Caco-2 (cell line): ENCODE measurements at places on chromosomes 12 and 14. TPM values are rescaled to one million over a fixed set of nuclear protein-coding genes. Genes with fewer than 3 reads are reported as not detected.
A peak's percentile ranks its signal among the peaks of the same experiment; 100 is the strongest.

DNA sequence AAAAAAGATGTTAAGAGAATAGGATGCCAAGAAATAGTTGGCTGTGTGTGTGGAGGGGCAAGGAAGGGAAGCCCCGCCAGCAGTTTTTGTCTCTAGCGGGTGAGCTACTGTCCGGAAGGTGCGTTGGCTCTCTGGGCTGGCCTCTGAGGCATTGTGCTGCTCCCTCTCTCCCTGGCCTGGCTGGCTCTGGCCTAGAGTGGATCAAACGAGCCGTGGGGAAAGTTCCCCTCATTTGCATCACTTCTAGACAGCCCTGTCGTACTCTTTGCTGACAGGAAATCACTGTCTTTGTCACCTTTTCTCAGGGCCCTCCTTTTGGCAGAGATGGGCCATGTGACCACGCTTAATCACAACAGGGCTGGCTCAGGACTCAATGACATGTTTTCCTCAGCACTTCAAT, 236.1 kb upstream of the NPAS3 start:
- no peak overlapping the region for H3K4me3 ChIP-seq
- no peaks in the 10 kb centered on the region for H3K36me3 ChIP-seq
- no peaks in the 10 kb centered on the region for H3K4me1 ChIP-seq
- DNase-seq: peak; percentile 1

Gene PPP1R1A
- total RNA-seq: 0.43 TPM in 1 of 2 replicates, not detected in the other

GRCh38 chr14:79820866-79821535, 390.3 kb downstream of the DIO2 start:
- H3K4me1 ChIP-seq: no peaks in the 10 kb centered on the region
- no peak overlapping the region for H3K27ac ChIP-seq
- no peak for DNase-seq
- H3K36me3 ChIP-seq: no peaks in the 10 kb centered on the region

- no peak overlapping the region for H3K4me3 ChIP-seq
- 0 out of 2 replicates have a peak, but pooled peaks cover 3% of the 10 kb centered on the region for H3K4me1 ChIP-seq
- H3K36me3 ChIP-seq: no peaks in the 10 kb centered on the region
- no peaks in the 10 kb centered on the region for H3K27me3 ChIP-seq
Observed at GRCh38 chr12:27434673-27435565, 11.6 kb upstream of the SMCO2 start.

DNA sequence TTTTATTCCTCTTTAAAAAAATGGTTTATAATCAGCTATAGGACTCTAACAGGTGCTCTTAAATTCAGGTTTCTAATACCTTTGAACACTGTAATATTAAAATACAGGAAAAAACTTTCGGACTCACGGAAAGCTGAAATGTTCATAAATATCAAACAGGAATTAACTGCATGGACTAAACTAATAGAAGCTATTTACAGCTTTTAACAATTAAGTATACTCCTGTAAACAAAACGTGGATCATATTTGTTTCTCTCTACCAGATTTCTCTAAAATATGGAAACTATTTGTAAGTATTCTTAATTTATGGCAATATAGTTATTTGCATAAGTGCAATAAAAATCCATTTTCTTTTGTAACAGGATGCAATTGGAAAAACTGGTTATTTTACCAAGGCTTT, 108.9 kb upstream of the RESF1 start:
- H3K4me1 ChIP-seq: peaks cover 43% of the 10 kb centered on the region
- DNase-seq: no peak
- no peak overlapping the region for H3K4me3 ChIP-seq
- H3K27me3 ChIP-seq: no peaks in the 10 kb centered on the region
- no peaks in the 10 kb centered on the region for H3K36me3 ChIP-seq
